ENCODE measurements at places on chromosomes 2 and 18.

- no peak for DNase-seq
Measured at GRCh38 chr18:77635451-77635850, 385.8 kb downstream of the GALR1 start.

- no peak for DNase-seq
Measured at GRCh38 chr2:133655610-133656009, 87.3 kb upstream of the NCKAP5 start.

DNA sequence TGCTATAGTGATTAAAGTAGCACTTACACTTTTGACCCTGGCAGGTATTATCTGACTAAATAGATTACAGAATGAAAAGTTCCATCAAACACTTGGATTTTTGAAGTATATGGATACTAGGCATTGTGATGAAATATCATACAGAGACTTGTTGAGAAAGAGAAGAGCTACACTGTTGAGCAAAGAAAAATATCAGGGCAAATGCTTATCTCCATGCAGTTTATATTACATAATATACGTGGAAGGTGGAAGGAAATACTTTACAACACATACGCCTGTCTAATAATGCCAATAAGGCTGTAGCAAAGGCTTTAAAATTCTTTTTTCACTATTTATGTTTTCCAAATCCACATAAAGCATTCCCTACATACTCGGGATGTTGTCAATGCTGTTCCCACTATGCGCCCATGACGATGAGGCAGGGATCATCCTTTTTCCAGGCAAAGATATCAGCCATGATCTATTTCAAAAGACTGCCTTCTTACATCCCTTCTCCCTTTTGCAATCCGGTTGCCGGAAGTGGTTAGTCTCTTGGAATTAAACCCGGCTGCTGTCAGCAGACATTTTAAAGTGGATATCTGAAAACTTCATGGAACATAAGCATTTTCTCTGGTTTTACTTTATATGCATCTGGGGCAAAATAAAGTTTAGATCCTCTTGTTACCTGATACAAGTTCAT lies 92.6 kb upstream of the ITGA4 start:
- no peak for DNase-seq

DNA sequence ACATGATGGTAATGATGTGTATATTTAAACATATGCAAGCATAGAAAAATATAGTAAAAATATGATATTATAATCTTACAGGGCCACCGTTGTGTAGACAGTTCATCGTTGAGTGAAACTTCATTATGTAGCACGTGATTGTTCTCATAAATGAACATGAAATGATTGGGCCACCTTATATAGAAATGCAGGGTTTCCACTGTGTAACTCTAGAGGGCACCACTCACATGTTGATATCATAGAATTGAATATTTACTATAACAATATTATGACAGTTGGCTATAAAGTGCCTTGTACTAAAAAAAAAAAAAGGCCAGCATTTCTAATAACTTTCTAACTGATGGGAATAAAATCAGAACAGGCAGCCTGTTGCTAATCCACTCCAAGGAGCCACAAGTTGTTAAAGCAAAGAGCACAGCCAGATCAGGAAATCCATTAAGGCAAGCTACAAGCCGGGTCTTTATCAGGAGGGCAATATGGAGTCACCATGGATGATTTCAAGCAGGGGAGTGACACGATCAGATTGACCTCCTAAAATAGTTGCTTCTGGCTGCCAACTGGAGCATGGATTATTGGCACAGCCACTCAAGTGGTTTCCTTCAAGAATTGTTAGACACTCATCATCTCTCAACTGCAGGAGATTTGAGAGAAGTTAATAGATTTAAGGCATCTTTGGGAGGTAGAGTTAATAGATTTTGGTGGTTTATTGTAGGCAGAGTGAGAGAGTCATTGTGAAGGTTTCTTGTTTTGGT lies 16.7 kb downstream of the IL1F10 start:
- no peak for DNase-seq

GRCh38 chr2:223532712-223533111 lies 69.4 kb downstream of the SCG2 start:
- no peak for DNase-seq

DNA sequence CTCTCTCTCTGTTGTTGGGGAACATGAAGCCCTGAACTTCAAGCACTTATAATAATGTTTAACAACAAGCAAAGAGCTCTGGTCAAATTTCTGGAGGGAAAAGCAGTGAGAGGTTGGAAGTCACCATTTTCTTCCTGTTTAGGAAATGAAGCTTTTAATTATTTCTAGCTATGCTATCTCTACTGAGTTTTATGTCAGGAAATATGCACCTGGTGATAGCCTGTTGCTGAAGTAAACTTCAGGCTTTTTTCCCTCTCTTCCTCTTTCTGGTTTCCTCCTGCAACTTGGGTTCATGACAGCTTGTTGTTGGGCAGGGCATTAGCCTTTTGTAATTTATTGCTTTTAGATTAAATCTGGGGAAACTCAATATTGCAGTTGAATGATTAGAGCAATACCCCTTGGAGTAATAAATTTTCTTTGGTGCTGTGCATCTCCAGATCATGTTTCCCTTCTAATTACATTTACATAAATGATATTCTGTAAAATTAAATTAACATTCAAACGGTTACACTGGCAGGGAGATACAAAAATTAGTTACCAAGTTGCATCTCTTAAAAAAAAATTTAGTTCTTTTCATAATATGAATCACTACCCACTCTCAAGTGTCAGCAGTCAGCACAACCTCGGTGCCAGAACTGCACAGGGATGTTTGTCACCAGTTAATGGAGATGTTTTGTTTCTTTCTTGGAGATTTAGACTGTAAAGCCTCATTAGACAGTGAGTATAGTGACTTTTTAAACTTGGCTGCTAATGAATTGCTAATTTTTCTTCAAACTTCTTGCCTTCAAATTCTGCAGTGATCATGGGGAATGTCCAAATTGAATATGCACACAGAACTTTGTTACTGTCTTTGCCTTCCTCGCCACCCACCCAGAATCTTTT lies 466.6 kb upstream of the ETAA1 start:
- no peak for DNase-seq

DNA sequence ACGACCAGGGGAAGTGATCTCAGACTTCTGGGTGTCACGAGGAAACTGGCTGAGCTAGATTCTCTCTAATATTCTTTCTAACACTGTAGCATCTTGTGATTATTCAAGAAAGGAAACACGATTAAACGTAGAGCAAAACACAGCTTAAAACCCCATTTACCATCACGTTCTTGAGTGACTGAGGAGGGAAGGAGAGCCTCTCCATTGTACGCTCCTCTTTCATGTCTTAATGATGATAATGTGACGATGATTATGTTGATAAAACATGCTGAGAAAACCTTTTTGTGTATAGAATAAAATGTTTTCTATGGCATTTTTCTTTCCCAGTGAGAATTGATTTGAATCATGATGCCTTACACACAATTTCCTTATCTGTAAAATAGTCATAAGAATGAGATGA lies 705.6 kb upstream of the ID2 start:
- no peak for DNase-seq

DNA sequence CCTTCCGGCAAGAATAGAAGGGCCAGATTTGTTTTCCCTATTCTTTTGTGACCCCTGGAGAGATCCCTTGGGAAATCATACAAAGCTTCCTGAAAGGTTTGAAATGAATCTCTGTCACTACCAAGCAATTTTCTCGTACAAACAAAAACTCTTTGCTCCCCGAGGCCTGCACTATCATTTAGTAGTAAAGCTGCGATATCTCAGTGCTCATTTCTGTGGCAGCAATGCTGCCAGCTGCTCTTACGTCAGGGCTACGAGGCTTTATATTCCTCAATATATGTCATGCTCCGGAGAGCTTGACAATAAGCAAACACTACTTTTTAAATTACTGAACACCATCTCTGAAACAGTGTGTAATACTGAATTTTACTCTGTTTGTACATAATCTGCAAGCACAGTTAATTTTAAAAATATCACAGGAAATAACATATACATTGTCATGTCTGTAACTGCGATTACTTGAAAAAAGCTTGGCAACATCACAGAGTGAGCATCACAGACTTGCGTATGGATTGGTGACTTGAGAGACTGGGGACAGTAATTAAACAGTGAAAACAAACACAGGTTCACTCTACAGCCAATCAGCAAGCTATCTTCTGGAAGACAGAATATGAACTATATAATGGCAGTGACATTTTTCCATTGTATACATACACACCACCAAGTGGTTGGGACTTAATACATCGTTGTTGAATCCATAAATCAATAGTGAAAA lies 403.3 kb upstream of the NETO1 start:
- no peak for DNase-seq

- no peak for DNase-seq
Measured at GRCh38 chr2:180359522-180360282, 352.6 kb upstream of the CWC22 start.

DNA sequence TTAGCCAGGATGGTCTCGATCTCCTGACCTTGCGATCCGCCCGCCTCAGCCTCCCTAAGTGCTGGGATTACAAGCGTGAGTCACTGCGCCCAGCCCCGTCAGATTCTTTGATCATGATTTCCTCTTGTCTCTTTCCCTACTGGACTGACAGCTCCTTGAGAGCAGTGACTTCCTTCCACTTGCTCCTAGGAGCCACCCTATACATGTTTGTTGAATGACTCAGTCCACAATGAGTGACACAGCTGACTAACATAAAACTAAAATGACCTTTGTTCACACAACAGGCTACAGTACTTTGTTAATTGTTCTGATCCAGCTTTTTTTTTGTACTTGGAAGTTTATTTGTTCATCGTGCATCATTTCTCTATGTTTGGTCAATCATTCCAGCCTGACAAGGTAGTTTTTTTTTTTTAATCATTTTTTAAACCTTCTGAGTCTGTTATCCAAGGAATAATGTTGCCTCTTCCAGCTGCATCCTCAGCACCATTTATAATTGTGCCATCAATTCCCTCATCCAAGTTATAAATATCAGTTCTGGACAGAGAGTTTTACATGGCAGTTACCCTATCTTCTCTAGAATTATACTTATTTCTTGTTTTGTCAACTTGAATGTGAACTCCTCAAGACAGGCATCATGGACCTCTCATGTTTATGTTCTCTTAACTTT lies 42.9 kb upstream of the TUBA3E start:
- no peak for DNase-seq

- no peak for DNase-seq
Measured at GRCh38 chr2:154640000-154640399, 58.5 kb upstream of the KCNJ3 start.

DNA sequence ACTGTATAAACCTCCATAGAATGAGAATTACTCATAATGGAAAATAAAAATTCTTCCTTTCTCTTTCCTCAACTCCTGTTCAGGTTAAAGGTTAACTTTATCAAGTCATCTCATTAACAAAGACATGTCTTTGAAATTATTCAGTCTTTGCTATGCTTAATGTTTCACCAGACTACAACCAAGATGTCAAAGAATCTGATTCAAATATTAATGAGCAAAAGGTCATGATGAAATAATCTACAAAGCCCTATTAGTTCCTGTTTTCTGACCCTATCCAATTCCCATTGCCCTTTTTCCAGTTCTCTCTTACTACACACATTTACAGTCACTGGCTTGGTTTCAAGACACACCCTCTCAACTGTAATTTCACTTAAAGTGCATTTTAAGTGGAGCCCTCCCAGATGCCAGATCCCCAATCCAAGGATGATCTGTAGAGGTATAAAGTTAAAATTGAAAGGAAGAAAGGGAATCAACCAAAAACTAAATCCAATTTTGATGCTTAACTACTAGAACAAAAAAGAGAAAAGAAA lies 246.9 kb upstream of the CYP26B1 start:
- no peak for DNase-seq

Data from AG09319 (cell line).